ENCODE measurements at places on chromosomes 13 and 19. TPM values are rescaled to one million over a fixed set of nuclear protein-coding genes. Genes with fewer than 3 reads are reported as not detected.

OR10H1 gene
- not detected for polyA plus RNA-seq

LATS2 gene
- 18.1 TPM for polyA plus RNA-seq

CYP2F1 gene
- not detected for polyA plus RNA-seq

PGLYRP2 gene
- not detected for polyA plus RNA-seq

FFAR3 gene
- not detected for polyA plus RNA-seq

LILRA5 gene
- 0.56 TPM for polyA plus RNA-seq

FAAP24 gene
- 1.3 TPM for polyA plus RNA-seq
